ENCODE measurements at places on chromosomes 1 and 21. TPM values are rescaled to one million over a fixed set of nuclear protein-coding genes. Genes with fewer than 3 reads are reported as not detected.

Gene PLA2G2C
- 0.14 TPM for total RNA-seq

Gene ITLN1
- 0.29 TPM for total RNA-seq

Gene DCDC2B
- total RNA-seq = not detected

Gene RNU1-2
- 12,584 TPM for total RNA-seq

Gene TPM3
- 189 TPM for total RNA-seq
